ENCODE measurements at places on chromosomes 13 and 19. TPM values are rescaled to one million over a fixed set of nuclear protein-coding genes. Genes with fewer than 3 reads are reported as not detected.

GRCh38 chr13:79003989-79004898 lies 345.3 kb upstream of the OBI1 start:
- H3K4me1 ChIP-seq = no peaks in the 10 kb centered on the region
- no peak overlapping the region for H3K4me3 ChIP-seq
- H3K36me3 ChIP-seq = no peaks in the 10 kb centered on the region
- no peak for DNase-seq
- H3K27me3 ChIP-seq = no peaks in the 10 kb centered on the region

TMEM143 gene
- 25.3 TPM for total RNA-seq

- no peak within 1 kb of the TSS for H3K27ac ChIP-seq
- H3K4me3 ChIP-seq = no peak within 1 kb of the TSS
- no peaks in the 10 kb centered on the region for H3K4me1 ChIP-seq
- no peak for DNase-seq
- H3K27me3 ChIP-seq = no peaks in the 10 kb centered on the region
Measured at GRCh38 chr19:47821460-47822020, at the start of gene CRX. Gene CRX, plus strand, starts transcription at chr19:47821937. Its CDS starts 12,507 bp downstream, at chr19:47834444.

ATP4B gene
- total RNA-seq = not detected

DNA sequence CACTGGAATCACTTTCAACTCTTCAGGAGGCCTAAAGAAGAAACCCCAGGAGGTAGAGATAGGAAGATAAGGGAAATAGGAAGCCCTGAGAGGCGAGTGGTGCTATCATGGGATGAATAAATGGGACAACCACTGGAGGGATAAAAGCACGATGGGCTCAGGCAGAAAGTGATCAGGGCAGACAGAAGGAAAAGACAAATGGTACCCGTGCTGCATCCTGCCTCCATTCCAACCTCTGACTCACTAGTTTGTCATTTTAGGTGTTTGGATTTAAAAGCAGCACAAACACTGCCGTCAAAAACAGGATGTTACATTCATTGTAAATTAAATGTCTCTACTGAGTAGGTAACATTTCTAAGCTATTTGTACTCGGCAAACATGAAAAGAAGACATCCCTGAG lies 314.3 kb upstream of the HTR2A start:
- no peaks in the 10 kb centered on the region for H3K27me3 ChIP-seq
- H3K4me1 ChIP-seq = no peaks in the 10 kb centered on the region
- no peak for DNase-seq
- no peaks in the 10 kb centered on the region for H3K36me3 ChIP-seq

DNA sequence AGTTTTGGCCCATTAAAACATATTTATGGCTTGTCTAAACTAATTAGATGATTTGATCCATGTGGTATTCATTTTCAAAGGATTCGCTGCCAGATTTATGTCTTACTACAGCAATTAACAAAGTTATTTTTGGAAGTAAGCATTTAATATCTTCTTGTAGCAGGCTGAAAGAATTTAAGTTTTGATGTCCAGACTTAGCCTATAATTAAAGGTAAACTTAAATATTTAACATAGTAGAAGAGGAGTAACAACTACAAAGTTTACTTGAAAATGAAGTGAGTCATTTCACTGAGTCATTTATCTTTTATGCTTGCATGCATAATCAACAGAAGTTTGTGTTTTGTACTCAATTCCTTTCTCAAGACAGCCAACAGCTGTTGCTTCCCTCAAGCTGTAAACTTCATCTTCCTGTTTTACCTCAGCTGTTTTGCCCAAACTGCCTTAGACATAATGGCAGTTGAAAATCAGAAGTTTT lies 58.1 kb downstream of the EDNRB start:
- no peaks in the 10 kb centered on the region for H3K36me3 ChIP-seq
- H3K4me3 ChIP-seq = no peak overlapping the region
- no peaks in the 10 kb centered on the region for H3K4me1 ChIP-seq
- no peak overlapping the region for H3K27ac ChIP-seq
- H3K27me3 ChIP-seq = no peaks in the 10 kb centered on the region

- H3K4me3 ChIP-seq = no peak overlapping the region
- H3K36me3 ChIP-seq = no peaks in the 10 kb centered on the region
- H3K4me1 ChIP-seq = no peaks in the 10 kb centered on the region
- DNase-seq = no peak
- H3K27ac ChIP-seq = no peak overlapping the region
Measured at GRCh38 chr13:37229931-37230330, 124.5 kb upstream of the CSNK1A1L start.

SERP2 gene
- total RNA-seq = 0.85 TPM

DNA sequence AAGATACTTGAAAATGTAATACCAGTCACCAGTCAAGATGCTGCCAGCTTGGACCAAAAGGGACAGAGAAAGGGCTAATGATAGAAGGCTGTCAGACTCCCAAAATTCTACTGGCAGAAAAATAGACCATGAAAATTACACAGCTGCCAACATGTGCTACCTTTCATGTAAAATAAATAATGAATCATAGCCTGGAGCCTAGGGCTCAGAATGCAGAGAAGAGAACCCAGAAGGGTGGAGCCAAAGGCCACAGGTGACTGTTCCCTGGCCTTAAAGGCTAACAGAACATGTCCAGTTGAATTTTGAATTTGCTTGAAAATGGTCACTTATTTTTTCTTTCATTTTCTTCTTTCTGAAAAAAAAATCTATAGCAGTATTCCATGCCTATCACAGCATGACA lies 1827.0 kb upstream of the MIR17HG start:
- H3K4me3 ChIP-seq = no peak overlapping the region
- DNase-seq = no peak
- H3K4me1 ChIP-seq = no peaks in the 10 kb centered on the region
- no peaks in the 10 kb centered on the region for H3K27me3 ChIP-seq
- no peaks in the 10 kb centered on the region for H3K36me3 ChIP-seq

- H3K4me1 ChIP-seq = no peaks in the 10 kb centered on the region
- no peak overlapping the region for H3K27ac ChIP-seq
- H3K4me3 ChIP-seq = no peak overlapping the region
- H3K36me3 ChIP-seq = no peaks in the 10 kb centered on the region
- no peaks in the 10 kb centered on the region for H3K27me3 ChIP-seq
Measured at GRCh38 chr13:45184693-45185092, 16.2 kb downstream of the KCTD4 start.

All from ascending aorta (tissue), 2 donors.